ENCODE measurements at places on chromosomes 3 and 15. TPM values are rescaled to one million over a fixed set of nuclear protein-coding genes. Genes with fewer than 3 reads are reported as not detected.

Gene MOBP
- total RNA-seq: not detected

Gene ROPN1
- not detected for total RNA-seq

Gene FAM107A
- total RNA-seq: not detected

Gene PLS1
- total RNA-seq: 0.44 TPM

Gene P2RY1
- total RNA-seq: 2.9 TPM

Gene SYNPR
- not detected for total RNA-seq

Gene LEKR1
- 0.75 TPM for total RNA-seq

Gene GTF2A2
- 48.0 TPM for total RNA-seq

Gene KLHL6
- total RNA-seq: 29.3 TPM

Gene KCNH8
- 0.75 TPM for total RNA-seq

Gene GRK7
- total RNA-seq: 0.18 TPM

Gene SENP5
- total RNA-seq: 59.3 TPM

Gene CKMT1A
- not detected for total RNA-seq

Gene STAB1
- total RNA-seq: 4.9 TPM

Gene SSUH2
- not detected for total RNA-seq

Gene RBP2
- not detected for total RNA-seq

Gene TMEM45A
- total RNA-seq: 0.65 TPM

Gene RAB6B
- 1.8 TPM for total RNA-seq

Gene AP3B2
- 0.10 TPM for total RNA-seq

Gene GABRA5
- total RNA-seq: not detected

Gene ZPLD1
- not detected for total RNA-seq

Gene LOXL1
- 2.9 TPM for total RNA-seq

Gene MSL2
- 135 TPM for total RNA-seq

Gene MYRIP
- total RNA-seq: not detected

Gene SLC28A1
- total RNA-seq: not detected

GRCh38 chr3:127770671-127771355 is 51.5 kb downstream of the MGLL start:
- no peak for DNase-seq
- H3K27me3 ChIP-seq: peaks cover 28% of the 10 kb centered on the region
- peaks cover 6% of the 10 kb centered on the region for H3K4me1 ChIP-seq
- peaks cover 2% of the 10 kb centered on the region for H3K36me3 ChIP-seq
- no peak overlapping the region for H3K4me3 ChIP-seq

GRCh38 chr3:114502204-114502603 is 208.4 kb downstream of the TIGIT start:
- peaks cover 11% of the 10 kb centered on the region for H3K27me3 ChIP-seq
- peaks cover 17% of the 10 kb centered on the region for H3K4me1 ChIP-seq
- H3K4me3 ChIP-seq: no peak overlapping the region

DNA sequence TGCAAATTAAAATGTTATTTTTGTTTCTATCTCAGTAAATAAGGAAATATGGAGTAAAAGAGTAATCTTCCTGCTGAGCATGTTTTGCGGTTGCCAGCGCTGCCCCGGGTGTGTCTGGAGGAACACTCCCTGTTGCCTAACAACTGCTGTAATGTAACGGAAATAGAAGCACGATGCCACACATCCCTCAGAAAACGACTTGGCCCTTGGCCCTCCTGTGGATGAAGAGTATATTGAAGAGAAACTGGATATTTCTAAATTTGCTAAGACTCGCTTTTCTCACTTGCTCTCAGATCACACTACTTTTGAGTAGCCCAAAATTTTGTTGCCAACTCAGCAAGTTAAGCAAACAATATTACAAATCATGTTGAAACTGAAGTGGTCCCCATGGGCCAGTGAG is 18.9 kb downstream of the CX3CR1 start:
- peaks cover 6% of the 10 kb centered on the region for H3K36me3 ChIP-seq
- peaks cover 32% of the 10 kb centered on the region for H3K4me1 ChIP-seq
- H3K4me3 ChIP-seq: peak overlapping the region; percentile 51
- peaks cover 25% of the 10 kb centered on the region for H3K27me3 ChIP-seq
- peak overlapping the region; percentile 79 for H3K27ac ChIP-seq

GRCh38 chr3:150144191-150144708 is 173.6 kb upstream of the PFN2 start:
- no peak overlapping the region for H3K27ac ChIP-seq
- no peaks in the 10 kb centered on the region for H3K4me1 ChIP-seq
- no peak for DNase-seq
- H3K4me3 ChIP-seq: no peak overlapping the region
- peaks cover 33% of the 10 kb centered on the region for H3K27me3 ChIP-seq

GRCh38 chr3:195421400-195421799 is 21.4 kb downstream of the ACAP2 start:
- peaks cover 3% of the 10 kb centered on the region for H3K36me3 ChIP-seq
- DNase-seq: no peak
- no peak overlapping the region for H3K4me3 ChIP-seq
- H3K4me1 ChIP-seq: peaks cover 39% of the 10 kb centered on the region
- H3K27ac ChIP-seq: no peak overlapping the region
- H3K27me3 ChIP-seq: no peaks in the 10 kb centered on the region

DNA sequence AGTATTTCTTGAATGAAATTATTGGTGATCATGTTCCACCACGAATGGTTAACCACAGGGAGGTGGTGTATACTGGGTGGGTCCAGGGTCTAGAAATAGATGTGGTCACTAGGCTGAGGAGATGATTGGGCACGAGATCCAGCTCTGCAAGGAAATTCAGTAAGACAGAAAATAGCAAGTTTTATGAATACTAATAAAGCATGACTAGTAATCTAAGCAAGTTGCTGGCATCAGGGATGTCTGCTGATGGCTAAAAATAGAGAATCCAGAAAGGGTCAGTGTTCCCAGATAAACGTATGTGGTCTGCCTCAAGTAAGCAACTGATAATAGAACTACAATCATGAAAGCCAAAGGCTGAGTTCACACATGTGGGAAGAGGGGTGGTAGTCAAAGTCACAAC is 108.3 kb upstream of the FRMD4B start:
- H3K36me3 ChIP-seq: no peaks in the 10 kb centered on the region
- H3K4me1 ChIP-seq: peaks cover 2% of the 10 kb centered on the region
- no peak overlapping the region for H3K4me3 ChIP-seq
- H3K27me3 ChIP-seq: peaks cover 8% of the 10 kb centered on the region
- H3K27ac ChIP-seq: no peak overlapping the region
- DNase-seq: no peak

DNA sequence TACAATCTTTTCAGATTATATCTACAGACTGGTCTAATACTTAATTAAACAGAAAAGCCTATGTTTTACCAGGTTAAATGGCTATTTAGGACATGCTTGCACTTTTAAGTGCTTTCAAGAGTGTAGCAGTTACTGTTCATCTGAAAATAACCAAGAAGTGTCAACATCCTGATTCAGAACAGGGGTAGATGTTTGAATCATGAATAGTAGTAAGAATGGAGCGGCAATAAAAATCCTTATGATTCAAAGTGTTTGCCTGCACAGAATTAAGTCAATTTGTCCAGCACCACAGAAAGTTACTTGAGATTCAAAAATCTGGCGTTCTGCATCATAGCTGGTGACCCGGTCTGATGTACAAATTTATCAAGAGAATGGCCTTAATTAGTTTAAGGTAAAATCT is 48.3 kb downstream of the GREM1 start:
- peaks cover 3% of the 10 kb centered on the region for H3K4me1 ChIP-seq
- no peak overlapping the region for H3K4me3 ChIP-seq
- DNase-seq: no peak
- peaks cover 6% of the 10 kb centered on the region for H3K27me3 ChIP-seq

- H3K4me3 ChIP-seq: no peak overlapping the region
- peaks cover 10% of the 10 kb centered on the region for H3K27me3 ChIP-seq
- no peak for DNase-seq
- H3K27ac ChIP-seq: no peak overlapping the region
- H3K36me3 ChIP-seq: no peaks in the 10 kb centered on the region
- H3K4me1 ChIP-seq: peaks cover 12% of the 10 kb centered on the region
Measured at GRCh38 chr3:98032904-98033303, 2.2 kb downstream of the GABRR3 start.

GRCh38 chr15:41512940-41513505 is 604 bp downstream of the LTK start:
- H3K27me3 ChIP-seq: no peaks in the 10 kb centered on the region
- H3K27ac ChIP-seq: peak overlapping the region; percentile 84

DNA sequence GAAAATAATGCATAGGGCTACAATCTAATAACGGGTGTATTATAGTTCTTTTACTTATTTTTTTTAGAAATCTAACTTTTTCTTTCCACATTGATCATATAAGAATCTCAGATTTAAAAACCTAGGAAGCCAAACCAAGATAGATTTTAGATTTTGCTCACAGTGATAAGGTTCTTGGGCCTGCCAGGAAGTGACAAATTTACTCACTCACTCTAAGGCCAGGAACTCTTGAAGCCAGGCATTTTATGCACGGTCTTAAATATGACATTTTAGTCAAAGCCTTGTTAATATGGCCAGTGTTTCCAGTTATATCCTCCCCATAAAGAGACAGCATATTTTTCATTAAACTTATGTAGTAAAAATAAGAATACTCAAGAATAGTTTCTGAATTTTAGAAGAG is 271.4 kb downstream of the SQOR start:
- H3K4me3 ChIP-seq: no peak overlapping the region
- no peak overlapping the region for H3K27ac ChIP-seq
- no peaks in the 10 kb centered on the region for H3K4me1 ChIP-seq
- H3K27me3 ChIP-seq: peaks cover 5% of the 10 kb centered on the region
- H3K36me3 ChIP-seq: no peaks in the 10 kb centered on the region
- DNase-seq: no peak

- H3K36me3 ChIP-seq: peaks cover 3% of the 10 kb centered on the region
- peaks cover 8% of the 10 kb centered on the region for H3K27me3 ChIP-seq
- peak overlapping the region; percentile 98 for H3K4me3 ChIP-seq
- no peak for DNase-seq
- H3K4me1 ChIP-seq: peaks cover 27% of the 10 kb centered on the region
Measured at GRCh38 chr15:77418966-77419835, 703 bp downstream of the PEAK1 start.

- no peak for DNase-seq
- H3K4me1 ChIP-seq: peaks cover 34% of the 10 kb centered on the region
- H3K27ac ChIP-seq: peak overlapping the region; percentile 34
- peaks cover 13% of the 10 kb centered on the region for H3K36me3 ChIP-seq
Measured at GRCh38 chr3:188282871-188283270, 128.9 kb downstream of the LPP start.

GRCh38 chr3:41324156-41324475 is 124.8 kb downstream of the CTNNB1 start:
- H3K4me3 ChIP-seq: no peak overlapping the region
- peaks cover 6% of the 10 kb centered on the region for H3K4me1 ChIP-seq
- DNase-seq: no peak
- H3K36me3 ChIP-seq: no peaks in the 10 kb centered on the region

- no peak overlapping the region for H3K27ac ChIP-seq
- DNase-seq: no peak
- H3K36me3 ChIP-seq: no peaks in the 10 kb centered on the region
- H3K27me3 ChIP-seq: no peaks in the 10 kb centered on the region
- H3K4me1 ChIP-seq: no peaks in the 10 kb centered on the region
Measured at GRCh38 chr3:63753567-63753966, 65.5 kb upstream of the C3orf49 start.

- peaks cover 25% of the 10 kb centered on the region for H3K27me3 ChIP-seq
- DNase-seq: no peak
- H3K36me3 ChIP-seq: no peaks in the 10 kb centered on the region
- H3K4me1 ChIP-seq: no peaks in the 10 kb centered on the region
Measured at GRCh38 chr3:187628169-187628568, 42.0 kb downstream of the SST start.

GRCh38 chr3:186361762-186362536 is at the start of gene DGKG:
DGKG (minus strand) TSS chr3:186362234; CDS start chr3:186320459, 41,775 bp downstream.
- H3K4me3 ChIP-seq: peak within 1 kb of the TSS; percentile 73
- no peak within 1 kb of the TSS for H3K27ac ChIP-seq
- peaks cover 75% of the 10 kb centered on the region for H3K27me3 ChIP-seq
- H3K4me1 ChIP-seq: peaks cover 14% of the 10 kb centered on the region
- no peak for DNase-seq

DNA sequence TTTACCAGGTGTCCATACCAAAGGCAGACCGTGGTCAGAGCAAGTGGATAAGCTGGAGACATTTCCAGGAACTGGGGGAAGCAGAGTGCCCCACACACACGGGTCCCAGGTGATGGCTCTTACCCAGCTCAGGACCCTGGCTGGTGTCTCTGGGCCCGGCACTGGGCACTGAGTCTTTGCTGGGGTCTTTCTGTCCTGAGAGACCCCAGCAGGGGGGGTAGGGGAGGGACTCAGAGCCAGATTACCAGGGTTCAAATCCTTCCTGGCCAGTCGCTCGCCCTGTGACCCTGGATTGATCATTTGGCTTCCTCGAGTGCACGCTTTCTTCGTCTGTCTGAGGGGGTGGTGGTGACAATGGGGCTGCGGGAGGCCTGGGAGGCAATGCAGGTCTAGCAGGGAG is 95.7 kb downstream of the PLXNA1 start:
- no peaks in the 10 kb centered on the region for H3K36me3 ChIP-seq
- no peak overlapping the region for H3K4me3 ChIP-seq
- no peaks in the 10 kb centered on the region for H3K4me1 ChIP-seq

- no peaks in the 10 kb centered on the region for H3K36me3 ChIP-seq
- H3K27me3 ChIP-seq: peaks cover 12% of the 10 kb centered on the region
- peak overlapping the region; percentile 63 for H3K4me3 ChIP-seq
- peak overlapping the region; percentile 77 for H3K27ac ChIP-seq
Measured at GRCh38 chr3:13110678-13111116, 37.5 kb upstream of the IQSEC1 start.

GRCh38 chr3:170267793-170268192 is 45.6 kb downstream of the PRKCI start:
- peaks cover 3% of the 10 kb centered on the region for H3K36me3 ChIP-seq
- H3K4me1 ChIP-seq: no peaks in the 10 kb centered on the region
- no peak for DNase-seq
- H3K27ac ChIP-seq: no peak overlapping the region
- H3K4me3 ChIP-seq: no peak overlapping the region

DNA sequence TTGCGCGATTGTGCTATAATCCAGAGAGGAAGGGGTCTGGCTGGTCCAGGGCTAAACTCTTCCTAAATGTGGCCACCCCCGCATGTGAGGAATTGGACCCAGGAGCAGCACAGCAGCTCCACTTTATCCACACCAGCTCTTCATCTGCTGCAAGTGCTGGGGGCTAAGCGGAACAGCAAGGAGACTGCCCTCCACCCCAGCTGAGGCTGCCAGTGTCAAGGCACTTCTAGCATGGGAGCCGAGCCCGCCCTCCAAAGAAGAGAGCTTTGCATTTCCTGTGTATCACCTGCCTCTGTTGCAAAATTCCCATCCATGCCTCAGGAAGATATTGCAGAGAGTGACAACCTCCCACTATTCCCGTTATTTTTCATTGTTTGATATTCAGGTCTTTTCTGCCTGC is 333.6 kb downstream of the ARRDC4 start:
- peaks cover 2% of the 10 kb centered on the region for H3K4me1 ChIP-seq
- DNase-seq: no peak
- peaks cover 40% of the 10 kb centered on the region for H3K27me3 ChIP-seq
- H3K27ac ChIP-seq: no peak overlapping the region
- H3K4me3 ChIP-seq: no peak overlapping the region

DNA sequence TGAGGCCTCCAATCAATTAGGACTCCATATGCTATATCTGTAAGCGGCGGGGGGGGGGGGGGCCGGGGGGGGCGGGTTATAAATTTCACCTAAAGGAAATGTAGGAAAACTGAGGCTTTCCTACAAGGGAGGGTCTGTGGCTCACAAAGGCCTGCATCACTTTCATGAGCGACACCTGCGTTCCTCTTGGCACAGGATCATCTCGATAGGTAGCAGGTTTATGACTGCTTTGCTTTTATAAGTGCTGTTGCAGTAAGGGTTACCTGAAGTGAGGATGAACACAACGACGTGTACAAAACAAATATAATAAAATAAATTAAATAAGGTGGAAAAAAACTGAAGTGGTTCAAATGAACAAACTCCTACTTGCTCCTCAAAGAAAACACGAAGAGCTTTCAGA is 194.3 kb downstream of the FOXP1 start:
- H3K4me1 ChIP-seq: peaks cover 43% of the 10 kb centered on the region
- no peaks in the 10 kb centered on the region for H3K27me3 ChIP-seq
- no peak for DNase-seq
- H3K4me3 ChIP-seq: no peak overlapping the region
- peaks cover 2% of the 10 kb centered on the region for H3K36me3 ChIP-seq

GRCh38 chr3:101675709-101676215 is 1.2 kb downstream of the ZBTB11 start:
- peak overlapping the region; percentile 97 for H3K4me3 ChIP-seq
- peaks cover 4% of the 10 kb centered on the region for H3K36me3 ChIP-seq
- no peak for DNase-seq
